ENCODE measurements at places on chromosomes 2 and 18.

DNA sequence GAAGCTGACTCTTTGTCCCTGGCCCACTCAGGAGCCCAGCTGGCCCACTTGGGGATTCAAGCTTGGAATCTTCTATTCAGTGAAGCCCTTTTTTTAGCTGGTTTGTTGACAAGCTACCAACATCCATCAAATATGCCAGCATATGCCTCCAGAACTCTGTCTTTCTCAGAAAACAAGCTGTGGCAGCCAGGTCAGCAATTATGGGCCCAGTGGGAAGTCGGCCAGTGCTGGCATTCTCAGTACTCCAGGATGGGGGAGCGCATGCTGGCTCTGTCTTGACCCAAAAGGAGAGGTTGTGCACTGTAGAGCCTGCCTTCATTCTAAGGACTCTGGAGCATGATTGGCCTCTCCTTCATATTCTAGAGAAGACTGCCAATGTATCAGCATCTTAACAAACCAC is 401.5 kb downstream of the CNTNAP5 start:
- DNase-seq: no peak

DNA sequence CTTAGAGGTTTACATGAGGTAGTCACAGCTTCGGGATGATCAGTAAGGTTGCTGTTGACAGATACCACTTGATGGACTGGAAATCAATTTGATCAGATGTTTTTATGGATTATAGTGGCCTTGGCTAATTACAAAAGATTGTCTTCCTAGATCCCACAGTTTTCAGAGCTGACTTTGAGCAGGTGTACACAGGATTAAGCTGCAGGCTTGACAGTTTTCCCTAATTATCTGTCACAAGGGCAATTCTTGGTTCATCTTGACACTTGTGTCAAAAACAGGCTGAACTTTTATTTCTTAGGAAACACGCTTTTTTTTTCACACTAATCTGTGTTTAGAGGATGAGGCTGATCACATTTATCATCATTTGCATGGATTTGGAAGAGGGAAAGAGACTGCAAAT is 824.0 kb upstream of the PIK3C3 start:
- DNase-seq: no peak

DNA sequence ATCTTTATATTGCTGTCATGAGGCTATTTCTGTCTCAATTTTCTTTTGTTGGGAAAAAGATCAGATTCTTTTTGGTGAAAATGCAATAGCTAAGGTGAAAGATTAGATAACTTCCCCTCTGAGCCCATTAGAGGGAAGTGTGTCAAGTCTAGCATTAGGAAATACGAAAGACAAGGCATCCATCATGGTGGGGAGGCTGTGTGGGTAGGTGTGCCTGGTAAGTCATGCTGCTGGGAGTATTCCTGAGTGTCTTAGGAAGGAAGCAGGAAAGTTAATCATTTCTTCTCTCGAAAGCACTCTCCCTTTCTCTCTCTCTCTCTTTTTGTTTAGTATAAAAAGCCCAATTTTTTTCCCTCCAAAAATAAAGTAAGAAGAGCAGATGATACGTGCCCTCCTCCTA is 780.2 kb upstream of the FSHR start:
- no peak for DNase-seq

DNA sequence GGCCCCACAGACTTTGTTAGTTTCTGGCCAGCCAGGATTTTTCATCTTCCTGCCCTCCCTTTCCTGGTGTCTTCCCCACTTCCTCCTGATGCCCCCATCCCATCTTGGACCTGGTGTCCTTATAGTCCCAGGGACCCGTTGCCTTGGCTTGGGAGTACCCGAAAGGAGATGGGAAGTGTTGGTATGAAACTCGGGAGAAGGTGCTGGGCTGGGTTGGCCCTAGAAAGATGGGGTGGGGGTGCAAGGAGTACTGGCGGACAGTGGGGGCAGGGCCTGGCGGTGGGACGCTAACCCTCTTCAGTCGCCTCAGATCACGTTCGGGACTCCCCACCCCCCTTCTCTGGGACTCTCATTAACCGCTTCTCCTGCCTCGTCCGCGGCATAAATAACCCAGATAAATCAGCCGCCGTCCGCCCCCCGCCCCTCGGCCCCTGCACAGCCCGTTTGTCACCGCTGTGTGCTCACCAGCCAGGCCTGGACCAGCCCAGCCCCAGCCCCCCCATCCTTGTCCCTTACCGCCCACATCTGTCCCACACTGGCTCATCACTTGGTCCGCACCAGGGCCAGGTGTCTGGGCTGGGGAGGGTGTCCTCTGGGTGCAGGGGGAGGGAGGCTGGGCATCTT is 3.7 kb upstream of the ASIC4 start:
- DNase-seq: no peak

DNA sequence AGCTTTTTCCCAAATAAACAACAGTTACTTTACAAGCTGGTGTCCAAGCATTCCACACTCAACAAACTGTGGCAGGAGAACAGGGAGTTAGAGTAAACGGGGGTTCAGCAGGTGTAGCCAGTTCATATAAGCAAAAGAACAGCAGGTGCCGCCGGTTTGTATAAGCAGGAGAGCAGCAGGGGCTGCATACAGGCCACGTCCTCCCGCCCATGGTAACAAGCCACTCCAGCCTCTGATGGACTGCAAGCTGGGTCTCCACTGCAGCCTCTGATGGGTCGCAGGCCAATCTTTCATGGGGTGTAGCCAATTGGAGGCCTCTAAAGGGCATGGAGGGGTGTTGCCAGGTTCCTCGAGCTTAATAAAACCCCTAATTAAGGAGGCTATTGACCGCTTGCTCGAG is 189.3 kb downstream of the ANKRD30B start:
- no peak for DNase-seq

DNA sequence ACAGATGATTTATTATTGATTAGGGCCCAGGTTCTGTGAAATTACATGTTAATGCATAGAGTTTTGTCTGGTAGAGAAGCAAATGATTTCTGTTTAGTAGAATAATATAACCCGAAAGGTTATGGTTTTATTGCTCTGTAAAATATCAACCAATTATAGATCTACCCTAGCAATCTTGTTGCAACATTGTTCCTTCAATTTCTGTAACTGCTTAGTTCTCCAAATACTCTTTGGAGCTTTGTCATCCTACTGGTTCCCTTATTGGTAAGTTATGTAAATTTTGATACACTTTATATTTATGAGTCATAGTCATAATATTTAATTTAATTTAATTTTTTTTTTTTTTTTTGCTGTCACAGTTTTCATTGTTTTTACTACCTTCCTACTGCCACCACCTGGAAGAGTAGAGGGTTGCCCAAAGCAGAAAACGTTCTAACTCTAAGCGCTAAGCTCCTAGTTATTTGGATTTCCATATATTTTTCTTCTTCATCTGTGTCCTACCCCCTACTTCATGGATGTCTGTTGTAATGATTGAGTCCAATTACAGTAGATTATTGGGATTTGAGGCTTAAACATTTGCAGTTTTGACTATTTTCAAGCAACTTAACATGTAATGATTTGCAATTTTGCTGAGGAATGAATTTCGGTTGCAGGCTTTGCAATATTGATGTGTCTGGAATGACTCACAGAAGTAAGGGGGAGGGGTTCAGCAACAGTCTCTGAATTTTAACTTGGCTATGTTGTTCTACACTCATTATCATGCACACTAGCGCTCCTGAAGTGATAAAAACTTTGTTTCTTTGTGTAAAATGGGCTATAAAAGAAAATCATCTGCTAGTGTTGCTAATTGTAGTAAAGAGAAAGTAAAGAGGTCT is 51.1 kb downstream of the NABP1 start:
- no peak for DNase-seq

DNA sequence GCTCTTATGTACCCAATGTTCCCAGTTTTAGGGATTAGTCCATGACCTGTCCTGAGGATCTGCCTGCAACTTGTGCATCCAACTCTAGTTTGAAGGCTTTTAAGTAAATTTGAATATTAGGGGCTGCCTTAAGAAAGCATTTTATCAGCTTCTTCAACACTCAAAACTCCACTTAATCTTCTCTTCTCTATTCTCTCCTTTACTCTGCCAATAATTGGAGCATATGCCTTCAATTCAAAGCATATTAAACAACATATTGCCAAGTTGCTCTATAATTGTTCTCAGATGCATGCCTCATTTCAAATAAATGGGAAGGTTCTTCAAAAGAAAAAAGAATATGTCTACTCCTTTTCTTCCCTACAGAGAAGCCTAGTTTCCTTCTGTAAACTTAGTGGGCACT is 84.8 kb upstream of the NCKAP5 start:
- no peak for DNase-seq

GRCh38 chr2:239636808-239637207 is 236.0 kb upstream of the HDAC4 start:
- DNase-seq: no peak

DNA sequence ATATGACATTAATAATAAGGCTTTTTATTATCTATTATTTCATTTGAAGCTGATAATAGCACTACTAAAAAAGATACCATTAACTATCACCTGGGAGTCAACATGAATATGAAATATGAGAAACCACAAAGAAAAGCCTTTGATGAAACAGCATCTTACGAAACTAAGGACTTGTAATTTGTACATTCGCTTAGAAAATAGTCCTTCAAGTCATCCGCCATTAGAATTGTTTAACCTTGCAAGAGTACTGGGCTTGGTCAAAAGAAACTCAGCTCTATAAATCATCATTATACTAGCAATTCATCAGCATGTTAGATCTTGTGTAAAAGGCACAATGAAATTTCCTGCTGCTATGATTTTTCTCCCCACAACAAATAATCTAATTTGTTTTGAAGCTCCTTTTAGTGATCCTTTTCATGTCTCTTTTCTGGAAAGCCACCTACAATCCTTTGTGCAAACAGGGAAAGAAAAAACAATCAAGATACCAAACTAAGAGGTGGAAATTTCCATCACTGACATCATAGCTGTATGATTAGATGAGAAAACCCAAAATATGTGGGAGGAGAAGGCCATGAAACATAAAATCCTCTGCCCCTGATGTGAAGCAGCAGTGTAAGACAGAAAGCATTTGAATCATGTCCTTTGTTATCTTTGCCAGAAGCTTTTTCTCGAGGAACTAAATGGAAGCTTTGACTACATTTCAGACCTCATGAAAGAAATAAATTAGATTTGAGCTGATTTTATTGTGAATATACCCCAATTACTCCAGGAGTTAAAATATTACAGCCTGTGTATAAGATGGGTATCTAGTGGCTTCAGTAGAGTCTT is 31.2 kb downstream of the SCN9A start:
- DNase-seq: no peak

DNA sequence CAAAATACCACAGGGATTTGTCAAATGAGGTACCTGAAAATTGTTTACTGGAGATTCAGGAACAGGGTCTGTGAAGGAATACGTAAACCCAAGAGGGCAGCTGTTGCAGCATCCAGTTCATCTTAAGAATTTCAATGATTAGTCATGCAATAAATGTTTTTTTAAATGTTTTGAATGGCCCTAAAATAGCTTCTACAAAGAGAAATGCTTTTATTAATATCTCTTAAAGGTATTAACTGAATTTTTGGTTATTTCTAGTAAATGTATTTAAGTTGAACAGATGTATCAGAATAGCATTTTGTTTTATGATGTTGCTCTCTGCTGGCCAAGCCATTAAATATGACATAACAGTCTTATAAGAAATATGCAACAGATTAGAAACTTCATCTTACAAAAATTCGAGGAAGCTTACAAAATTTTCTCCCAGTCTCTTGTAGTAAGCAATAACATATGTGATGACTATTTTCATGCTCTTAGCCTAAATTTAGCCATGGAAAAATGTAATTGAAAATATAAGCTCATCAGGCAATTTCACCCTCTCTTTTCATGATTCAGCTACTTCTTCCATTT is 863.9 kb downstream of the SUCLG1 start:
- no peak for DNase-seq

DNA sequence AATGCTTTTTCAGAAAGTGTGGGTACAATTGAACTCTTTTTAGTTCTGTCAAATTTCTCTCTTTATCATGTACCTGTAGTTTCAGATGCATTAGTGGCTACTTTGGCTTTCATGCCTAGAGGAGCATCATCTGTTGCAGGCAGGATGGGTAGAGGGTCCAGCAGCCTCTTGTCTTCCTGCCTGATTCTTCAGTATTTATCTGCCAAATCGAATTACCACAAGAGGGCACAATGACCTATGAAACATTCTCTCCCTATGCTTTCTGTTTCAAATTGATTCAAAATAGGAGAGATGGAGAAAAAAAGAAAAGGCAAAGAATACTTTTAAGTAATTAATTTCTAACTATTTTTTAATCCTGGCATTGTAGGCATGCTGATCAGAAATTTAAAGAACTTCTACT is 477.2 kb downstream of the TRIB2 start:
- no peak for DNase-seq

- DNase-seq: no peak
Measured at GRCh38 chr18:78772360-78773302, 207.0 kb upstream of the SALL3 start.

DNA sequence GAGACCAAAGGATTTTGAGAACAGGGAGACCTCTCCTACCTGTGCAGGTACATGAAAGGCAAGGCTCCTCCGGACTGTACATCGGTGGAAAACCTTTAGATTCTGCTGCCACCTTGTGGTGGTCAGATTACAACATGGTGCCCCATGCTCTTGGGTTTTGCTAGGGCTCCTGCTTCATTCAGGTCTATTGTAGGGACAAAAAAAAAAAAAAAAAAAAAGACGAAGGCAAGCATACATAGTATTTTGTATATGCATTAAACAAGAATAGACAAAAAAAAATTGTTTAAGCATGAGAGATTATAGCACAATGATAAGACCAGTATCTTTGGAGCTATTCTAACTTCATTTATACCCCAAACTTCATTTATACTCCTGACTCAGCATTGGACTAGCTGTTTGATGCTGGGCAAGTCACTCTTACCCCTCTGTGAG is 27.4 kb upstream of the SPR start:
- peak; percentile 41 for DNase-seq

DNA sequence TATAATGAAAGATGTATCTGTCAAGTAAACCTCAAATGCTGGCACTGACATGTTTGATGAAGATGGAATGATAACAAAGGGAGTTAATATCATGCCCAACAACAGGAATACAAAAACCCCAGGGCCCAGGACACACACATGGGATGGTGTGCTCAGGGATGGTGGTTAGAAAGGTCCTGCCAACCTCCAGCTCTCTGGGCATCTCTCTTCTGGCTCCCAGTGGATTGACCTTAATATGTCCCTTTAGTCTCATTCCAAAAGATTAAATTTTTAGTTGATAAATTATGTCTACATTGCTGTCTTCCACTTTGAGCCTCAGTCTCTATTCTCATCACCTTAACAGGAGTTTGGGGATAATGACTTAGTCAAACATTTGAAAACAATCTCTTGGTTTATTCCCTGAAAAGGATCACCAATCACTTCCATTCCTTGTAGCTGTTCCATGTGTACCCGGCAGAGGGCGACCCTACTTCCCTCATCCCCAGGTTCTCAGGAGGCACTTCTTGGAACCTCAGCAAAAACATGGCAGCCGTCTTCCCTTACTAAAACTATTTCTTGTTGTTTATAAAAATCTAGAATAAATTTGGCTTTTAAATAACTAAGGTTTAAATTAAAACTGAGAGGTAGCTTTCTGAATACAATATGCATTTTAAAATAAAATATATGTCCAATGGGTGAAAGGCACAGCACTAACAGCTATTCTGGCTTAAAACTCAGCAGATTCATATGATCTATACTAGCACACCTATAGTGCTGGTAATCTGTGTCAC is 29.6 kb downstream of the MCEE start:
- DNase-seq: peak; percentile 81

- DNase-seq: no peak
Measured at GRCh38 chr2:161569401-161569800, 54.8 kb upstream of the SLC4A10 start.

- no peak for DNase-seq
Measured at GRCh38 chr2:21412944-21413443, 289.2 kb downstream of the TDRD15 start.

Measured in HuH-7.5 (cell line).